ENCODE measurements at places on chromosomes 12 and 14.

DNA sequence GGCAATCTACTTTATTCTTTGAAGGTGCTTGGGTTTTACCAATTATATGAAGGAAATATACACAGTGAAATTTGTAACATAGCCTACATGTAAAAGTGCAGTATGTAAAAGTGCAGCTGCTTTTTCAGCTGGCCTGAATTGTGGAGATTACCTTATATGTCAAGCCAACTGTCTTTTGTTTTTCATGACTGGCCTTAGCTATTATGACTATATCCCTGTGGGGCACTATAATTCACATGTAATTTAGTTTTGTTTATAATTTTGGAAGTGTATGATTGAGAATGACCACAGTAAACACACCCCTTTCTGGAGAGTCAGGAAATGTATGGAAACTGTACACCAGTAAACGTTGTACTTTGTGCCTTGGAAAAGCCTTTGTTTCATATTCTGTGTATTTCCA lies 435.0 kb upstream of the STXBP6 start:
- no peak for DNase-seq

- no peak for DNase-seq
Observed at GRCh38 chr14:77133720-77134338, 7.8 kb downstream of the ZDHHC22 start.

GRCh38 chr12:88453323-88453722 lies 126.9 kb downstream of the KITLG start:
- no peak for DNase-seq

- DNase-seq = no peak
Observed at GRCh38 chr12:114894076-114894475, 210.1 kb upstream of the TBX3 start.

- no peak for DNase-seq
Observed at GRCh38 chr14:71243697-71244096, 336.4 kb downstream of the PCNX1 start.

- no peak for DNase-seq
Observed at GRCh38 chr12:129440278-129440677, 463.5 kb downstream of the TMEM132D start.
